WERI-Rb-1 (cell line): ENCODE measurements at places on chromosomes 7 and 10.

GRCh38 chr10:115882021-115882420, 391.0 kb downstream of the GFRA1 start:
- no peak for DNase-seq

GRCh38 chr10:8017277-8017676, 37.2 kb upstream of the GATA3 start:
- DNase-seq: no peak

- DNase-seq: no peak
Measured at GRCh38 chr7:24816868-24817267, 59.6 kb upstream of the GSDME start.

DNA sequence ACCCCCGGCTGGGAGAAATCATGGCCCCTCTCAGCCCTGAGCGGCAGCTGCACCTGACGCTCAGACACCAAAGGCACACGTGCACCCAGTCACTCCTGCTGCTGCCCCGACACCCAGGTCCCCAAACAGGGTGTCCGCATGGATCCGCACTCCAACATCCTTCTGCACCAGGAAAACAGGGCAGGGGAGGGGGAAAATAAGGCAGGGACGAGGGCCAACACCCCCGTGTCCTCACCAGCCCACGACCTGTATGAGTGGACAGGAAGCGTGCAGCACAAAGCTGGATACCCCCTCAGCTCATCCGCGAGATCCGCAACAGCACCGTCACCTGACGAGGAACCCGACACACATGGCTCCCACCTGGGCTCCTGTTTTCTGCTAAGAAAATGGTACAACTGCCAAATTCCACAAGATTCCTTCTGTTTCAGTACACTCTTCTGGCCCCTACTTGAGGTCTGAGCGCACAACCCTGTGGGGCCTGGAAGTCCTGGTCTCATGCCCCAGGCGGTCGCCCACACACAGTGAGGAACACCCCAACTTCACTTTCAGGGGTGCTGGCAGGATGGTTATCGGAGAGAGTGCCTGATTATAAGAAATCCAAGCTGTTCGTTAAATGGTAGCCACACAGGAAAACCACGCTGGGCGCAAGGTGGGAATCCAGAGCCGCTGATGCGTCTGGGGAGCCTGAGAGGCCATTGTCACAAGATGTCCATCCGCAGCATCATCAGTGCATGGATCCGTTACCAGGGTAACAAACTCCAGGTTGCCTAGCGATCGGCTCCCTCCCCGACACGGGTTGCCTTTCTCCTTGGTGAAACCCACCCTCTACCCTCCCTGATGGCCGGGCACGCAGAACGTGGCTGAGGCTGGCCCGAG, 63.6 kb downstream of the ZRANB1 start:
- peak; percentile 4 for DNase-seq

DNA sequence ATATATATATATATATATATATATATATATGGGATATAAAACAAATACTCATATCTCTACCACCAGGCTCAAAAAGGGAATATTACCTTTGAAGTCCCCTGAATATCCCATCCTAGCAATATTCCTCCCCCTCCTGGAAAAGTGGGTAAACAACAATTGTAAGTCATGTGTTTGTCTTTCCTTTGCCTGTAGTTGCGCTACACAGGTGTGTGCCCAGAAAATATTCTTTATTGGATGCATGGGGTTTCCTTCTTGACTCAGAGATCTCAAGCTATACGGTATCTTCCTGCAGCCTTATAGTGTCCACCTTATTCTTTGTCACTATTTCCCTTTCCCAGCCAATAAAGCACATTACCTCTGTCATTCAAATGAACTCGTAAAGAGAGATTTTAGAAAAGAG, 54.2 kb downstream of the MET start:
- no peak for DNase-seq

DNA sequence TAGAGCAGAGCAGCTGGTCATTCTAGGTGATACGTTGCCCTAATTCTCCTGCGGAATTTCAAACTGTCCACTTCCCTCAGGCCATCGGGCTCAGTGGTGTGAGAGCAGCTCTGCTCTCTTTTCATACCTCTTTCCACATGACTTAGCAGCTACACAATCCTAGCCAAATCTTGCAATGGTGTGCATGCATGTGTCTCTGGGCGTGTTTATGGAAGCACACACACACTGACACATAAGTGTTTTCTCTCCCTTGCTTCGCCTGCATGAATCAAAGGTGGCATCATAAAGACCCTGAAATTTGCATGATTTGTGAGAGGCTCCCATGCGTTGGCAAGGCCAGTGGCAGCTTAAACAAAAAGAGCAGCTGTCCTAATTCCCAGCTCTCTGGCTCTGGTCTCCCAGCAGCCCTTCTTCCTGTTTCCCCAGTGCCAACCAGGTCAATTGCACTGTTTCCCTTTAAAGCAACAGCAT, 1189.5 kb downstream of the GATA3 start:
- peak; percentile 5 for DNase-seq

GRCh38 chr10:101686133-101686925, 8.6 kb downstream of the FBXW4 start:
- DNase-seq: no peak

GRCh38 chr7:16235147-16236114, 185.9 kb downstream of the CRPPA start:
- no peak for DNase-seq

DNA sequence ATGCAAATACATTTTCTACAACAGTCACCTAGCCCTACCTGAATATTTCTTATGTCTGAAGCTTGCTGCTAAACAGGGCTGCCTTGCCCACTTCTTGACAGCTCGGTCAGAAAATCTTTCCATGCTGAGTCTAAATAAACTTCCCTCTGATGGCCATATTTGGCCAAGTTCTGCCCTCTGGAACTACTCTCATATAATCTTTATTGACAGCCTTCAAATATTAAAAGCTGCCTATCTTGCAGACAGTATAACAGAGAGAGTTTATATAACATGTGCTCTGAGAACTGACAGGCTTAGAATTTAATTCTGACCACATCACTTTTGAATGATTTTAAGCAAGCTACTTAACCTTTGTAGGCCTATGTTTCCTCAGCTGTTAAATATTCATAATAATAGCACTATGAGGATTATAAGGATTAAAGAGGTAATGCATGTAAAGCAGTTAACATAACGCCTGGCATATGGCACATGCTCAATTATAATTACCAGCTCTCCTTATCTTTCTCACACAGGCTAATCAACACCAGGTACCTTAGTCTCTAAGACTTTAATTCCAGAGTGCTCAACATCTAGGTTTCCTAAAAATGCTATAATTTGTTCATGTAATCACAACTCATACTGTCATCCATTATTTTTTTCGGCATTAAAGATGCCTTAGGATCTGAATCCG, 334.1 kb downstream of the HPSE2 start:
- DNase-seq: no peak

DNA sequence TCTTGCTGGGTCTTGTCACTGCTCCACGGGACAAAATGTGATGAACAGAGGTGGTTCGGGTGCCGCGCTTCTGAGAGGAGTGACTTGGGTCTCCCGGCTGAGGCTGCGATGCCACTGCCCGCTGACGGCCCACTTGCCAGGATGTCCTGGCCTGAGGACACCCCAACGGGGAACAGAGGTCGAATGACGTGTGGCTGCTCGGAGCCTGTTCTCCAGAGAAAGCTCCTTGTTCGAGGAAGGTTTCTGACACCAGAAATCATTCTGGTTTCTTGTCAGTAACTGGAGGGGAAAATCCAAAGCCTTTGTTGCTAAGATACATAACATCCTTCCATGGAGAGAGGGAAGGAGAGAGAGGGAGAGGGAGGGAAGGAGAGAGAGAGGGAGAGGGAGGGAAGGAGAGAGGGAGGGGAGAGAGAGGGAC, 236.4 kb downstream of the WDR37 start:
- no peak for DNase-seq

GRCh38 chr10:123175389-123176387, 21.5 kb downstream of the BUB3 start:
- DNase-seq: no peak

GRCh38 chr7:17022920-17023319, 141.1 kb upstream of the AGR3 start:
- no peak for DNase-seq

- DNase-seq: no peak
Measured at GRCh38 chr10:94224656-94225055, 138.1 kb downstream of the NOC3L start.

DNA sequence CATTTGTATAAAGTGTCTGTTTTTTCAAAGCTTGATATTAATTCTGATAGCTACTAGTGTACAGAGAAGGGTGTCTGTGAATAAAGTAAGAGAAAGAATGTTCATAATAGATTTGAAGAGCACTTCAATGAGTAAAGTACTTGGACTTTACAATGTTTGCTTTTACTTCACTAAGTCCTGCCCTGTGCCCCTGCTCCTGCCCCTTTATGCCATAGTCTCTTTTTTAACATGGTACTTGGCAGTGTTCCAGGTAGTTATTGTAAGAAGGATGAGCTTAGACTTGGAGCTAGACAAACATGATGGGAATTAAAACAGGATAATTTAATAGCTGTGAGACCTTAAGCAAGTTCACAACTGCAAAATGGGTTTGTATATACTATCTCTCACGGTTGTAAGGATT, 41.0 kb downstream of the ZEB1 start:
- no peak for DNase-seq

DNA sequence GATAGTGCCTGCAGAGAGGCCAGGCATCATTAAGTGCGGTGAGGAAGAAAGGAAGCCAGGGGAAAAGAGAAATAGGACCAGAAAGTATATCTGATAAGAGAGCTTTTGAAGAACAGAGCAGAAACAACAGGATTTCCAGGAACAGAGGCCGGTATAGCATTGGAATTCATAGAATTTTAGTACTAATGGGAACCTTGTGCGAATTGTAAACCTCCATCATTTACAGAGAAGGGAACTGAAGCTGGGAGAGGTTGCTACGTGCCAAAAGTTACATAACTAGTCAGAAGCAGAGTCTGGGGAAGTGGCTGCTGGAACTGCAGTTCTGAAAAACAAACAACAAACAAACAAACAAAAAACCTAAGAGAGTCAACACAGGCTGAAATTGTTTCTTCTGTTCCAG, 5.4 kb upstream of the ZMYND11 start:
- DNase-seq: no peak

DNA sequence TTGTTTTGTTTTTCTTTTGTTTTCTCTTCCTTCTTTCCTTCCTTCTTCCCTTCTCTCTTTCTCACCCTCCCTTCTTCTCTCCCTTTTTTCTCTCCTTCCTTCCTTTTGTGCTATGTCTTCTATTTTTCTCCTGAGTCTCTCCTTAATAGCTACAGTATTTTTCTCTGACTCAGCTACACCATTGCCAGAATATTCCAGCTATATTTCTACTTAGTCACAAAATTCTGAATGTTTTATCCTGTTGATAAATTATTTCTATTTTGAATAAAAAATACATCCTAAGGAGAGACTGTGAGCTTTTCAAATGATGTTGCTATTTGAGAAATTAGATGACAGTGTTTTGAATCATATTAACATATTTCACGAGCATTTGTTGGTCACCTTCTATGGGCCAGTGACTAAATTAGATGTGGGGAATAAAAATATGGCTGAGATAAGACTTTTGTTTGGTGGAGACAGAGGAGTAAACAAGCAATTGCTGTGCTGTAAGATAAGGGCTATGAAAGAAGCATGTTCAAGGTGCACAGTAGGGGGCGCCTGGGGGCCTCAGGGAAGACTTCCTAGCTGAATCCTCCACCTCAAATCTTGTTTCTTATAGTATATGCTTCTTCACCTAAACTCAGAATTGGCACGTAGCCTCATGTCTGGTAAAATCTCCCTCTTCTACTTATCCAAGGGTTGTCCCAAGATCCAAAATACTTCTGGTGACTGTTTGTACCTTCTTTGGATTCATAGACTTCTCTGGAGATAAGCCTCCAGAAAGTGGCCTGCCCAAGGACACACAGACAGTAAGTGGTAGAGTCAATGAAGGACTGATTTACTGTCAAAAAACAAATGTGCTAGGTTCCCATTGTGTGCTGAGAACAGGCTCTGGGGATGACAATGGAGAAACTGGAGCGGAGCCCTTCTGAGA, 115.5 kb upstream of the CREB5 start:
- DNase-seq: peak; percentile 47

GRCh38 chr7:100016215-100016901, 962 bp downstream of the ZKSCAN1 start:
- no peak for DNase-seq

GRCh38 chr7:115822801-115823200, 207.8 kb downstream of the TFEC start:
- no peak for DNase-seq

DNA sequence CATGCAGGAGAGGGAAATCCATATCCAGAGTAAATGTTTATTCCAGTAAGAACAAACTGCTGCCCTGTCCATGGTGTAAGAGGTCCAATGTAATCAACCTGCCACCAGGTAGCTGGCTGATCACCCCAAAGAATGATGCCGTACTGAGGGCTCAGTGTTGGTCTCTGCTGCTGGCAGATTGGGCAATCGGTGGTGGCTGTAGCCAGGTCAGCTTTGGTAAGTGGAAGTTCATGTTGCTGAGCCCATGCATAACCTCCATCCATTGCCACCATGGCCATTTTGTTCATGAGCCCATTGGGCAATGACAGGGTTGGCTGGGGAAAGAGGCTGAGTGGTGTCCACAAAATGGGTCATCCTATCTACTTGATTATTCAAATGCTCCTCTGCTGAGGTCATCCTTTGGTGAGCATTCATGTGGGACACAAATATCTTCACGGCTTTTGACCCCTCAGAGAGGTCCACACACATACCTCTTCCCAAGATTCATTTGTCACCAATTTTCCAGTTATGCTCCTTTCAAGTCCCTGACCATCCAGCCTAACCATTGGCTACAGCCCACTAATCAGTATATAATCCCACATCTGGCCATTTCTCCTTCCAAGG, 23.3 kb upstream of the PAPSS2 start:
- no peak for DNase-seq

DNA sequence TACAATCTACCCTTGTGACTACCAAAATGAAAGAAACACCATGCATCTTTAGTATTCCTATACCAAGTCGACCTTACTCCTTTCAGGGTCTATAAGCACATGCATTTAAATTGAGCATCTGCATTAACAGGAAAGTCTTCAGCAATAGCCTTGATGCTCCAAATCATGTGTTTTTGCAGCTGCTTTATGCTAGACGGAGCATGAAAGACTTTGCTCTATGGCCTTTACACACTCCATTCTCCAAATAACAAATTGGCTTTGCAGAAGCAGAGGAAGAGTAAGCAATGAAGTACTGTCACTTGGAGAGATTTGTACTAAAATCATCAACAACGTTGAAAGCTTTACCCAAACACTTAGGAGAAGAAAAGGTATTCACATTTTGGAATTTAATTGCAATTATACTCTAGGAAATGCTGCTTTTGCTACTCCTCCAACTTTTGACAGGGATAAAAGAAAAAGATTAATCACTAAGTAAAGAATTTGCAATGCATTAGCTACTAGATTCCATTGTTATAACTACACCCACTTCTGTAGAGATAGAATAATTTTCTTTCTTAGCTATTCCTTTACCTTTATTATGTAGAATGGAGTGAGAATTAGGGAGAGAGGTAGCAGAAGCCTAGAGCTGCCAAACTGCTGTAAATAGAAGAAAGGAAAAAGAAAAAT, 131.8 kb downstream of the SEMA3E start:
- no peak for DNase-seq

- DNase-seq: no peak
Measured at GRCh38 chr10:44650691-44651661, 260.2 kb upstream of the TMEM72 start.

- DNase-seq: peak; percentile 79
Measured at GRCh38 chr7:25940086-25940906, 211.7 kb upstream of the NFE2L3 start.

- DNase-seq: no peak
Measured at GRCh38 chr10:66365686-66366085, 560.1 kb upstream of the LRRTM3 start.
